Astrocyte (in vitro differentiated cells and primary cell): ENCODE measurements at places on chromosomes 5 and 9. TPM values are rescaled to one million over a fixed set of nuclear protein-coding genes. Genes with fewer than 3 reads are reported as not detected.

Gene GARIN3
- total RNA-seq = not detected in 2 replicates

Gene NUTM2F
- total RNA-seq = not detected in 2 replicates

Gene SLC6A19
- total RNA-seq = not detected in 2 replicates

Gene UBE2B
- 97.1 and 97.8 TPM in 2 replicates for total RNA-seq

Gene FAM169A
- total RNA-seq = 9.1 and 11.9 TPM in 2 replicates

Gene PCDHA9
- 0.95 and 1.1 TPM in 2 replicates for total RNA-seq

Gene HABP4
- total RNA-seq = 18.1 and 20.1 TPM in 2 replicates

Gene CTXN3
- not detected in 2 replicates for total RNA-seq

Gene NEUROG1
- not detected in 2 replicates for total RNA-seq

GRCh38 chr5:28046596-28046995 is 1008.2 kb upstream of the CDH9 start:
- DNase-seq = no peak

- DNase-seq = no peak
These were observed 11.7 kb upstream of the QRFP start for GRCh38 chr9:130908146-130908877.

GRCh38 chr5:52996979-52997378 is 7.8 kb downstream of the ITGA2 start:
- no peak for DNase-seq

DNA sequence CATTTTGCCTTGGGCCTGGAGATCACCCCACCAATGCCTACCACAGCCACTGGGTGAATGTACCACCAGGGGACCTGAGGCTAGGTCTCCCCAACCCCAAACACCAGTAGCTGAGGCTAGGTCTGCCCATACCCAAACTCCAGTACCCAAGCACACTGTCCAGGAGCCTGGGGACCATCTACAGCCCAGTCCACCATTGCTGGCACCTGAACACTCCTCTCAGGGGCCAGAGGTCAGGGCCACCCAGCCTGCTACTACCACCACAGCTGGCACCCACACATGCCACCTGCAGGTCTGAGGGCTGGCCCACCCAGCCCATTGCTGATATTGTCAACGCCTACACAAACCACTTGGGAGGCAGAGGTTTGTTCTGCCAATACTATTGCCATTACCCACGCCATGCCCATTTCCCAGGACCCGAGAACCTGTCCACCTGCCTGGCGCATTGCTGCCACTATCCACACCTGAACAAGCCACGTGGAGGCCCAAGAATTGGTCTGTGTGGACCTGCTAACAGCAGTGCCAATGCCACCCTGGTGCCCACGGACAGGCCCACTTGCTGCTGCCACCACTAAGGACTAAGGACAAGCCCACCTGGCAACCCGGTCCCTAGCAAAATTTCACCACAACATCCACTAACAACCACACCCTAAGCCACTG is 59.2 kb downstream of the ZDHHC21 start:
- DNase-seq = no peak

DNA sequence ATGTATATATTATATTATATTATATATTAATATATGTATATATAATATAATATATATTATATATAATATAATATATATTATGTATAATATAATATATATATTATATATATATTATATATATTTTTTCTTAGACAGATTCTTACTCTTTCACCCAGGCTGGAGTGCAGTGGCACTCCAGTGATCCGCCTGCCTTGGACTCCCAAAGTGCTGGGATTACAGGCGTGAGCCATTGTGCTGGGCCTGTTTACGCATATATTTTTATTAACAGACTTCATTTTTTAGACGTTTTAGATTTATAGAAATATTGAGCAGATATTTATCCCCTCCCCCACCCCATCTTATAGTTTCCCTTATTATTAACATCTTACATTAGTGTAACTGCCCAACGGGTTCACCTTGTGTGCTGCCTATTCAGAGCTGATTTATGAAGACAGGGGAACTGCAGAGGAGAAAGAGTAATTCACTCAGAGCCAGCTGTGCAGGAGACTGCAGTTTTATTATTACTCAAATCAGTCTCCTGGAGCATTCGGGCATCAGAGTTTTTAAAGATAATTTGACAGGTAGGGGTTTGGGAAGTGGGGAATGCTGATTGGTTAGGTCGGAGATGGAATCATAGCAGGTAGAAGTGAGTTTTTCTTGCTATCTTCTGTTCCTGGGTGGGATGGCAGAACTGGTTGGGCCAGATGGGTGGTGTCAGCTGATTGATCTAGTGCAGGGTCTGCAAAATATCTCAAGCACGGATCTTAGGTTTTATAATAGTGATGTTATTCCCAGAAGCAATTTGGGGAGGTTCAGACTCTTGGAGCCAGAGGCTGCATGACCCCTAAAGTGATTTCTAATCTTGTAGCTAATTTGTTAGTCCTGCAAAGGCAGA is 93.4 kb downstream of the UNC13B start:
- DNase-seq = no peak

DNA sequence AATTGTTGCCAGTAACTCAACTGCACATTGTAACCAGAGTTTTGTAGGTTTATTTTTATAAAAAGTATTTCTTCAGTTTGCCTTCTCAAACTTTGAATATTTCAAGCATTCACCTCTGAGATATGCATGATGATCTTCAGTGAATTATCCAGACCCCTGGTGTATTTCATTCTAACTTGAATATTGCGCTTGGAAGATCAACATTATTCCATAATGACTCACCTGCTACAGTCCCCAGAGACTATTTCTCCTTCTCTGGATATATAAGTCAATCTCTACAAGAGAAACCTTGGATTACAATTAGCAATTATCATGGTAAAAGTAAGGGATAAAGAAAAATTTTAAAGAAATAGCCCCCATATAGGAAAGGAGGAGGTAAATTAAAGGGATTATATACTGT is 1041.0 kb downstream of the TLE1 start:
- DNase-seq = peak; percentile 80

DNA sequence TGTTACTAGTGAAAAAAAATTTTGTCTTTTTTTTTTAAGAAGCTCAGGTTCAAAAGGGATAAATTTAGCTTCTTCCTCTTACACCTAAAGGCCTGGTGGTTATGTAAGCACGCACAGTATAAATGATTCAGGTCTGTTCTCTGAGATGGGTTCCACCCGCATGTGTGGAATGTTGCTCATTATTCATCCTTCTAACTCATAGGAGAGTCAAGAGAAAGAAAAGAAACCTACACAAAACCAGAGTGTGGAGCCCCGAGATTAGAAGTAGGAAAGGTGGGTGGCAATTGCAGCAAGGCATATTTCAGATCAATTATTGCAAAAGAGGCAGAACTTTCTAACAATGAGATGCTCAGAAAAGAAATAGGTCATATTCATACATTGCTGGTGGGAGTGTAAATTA is 13.5 kb downstream of the PLAC8L1 start:
- DNase-seq = peak; percentile 36

DNA sequence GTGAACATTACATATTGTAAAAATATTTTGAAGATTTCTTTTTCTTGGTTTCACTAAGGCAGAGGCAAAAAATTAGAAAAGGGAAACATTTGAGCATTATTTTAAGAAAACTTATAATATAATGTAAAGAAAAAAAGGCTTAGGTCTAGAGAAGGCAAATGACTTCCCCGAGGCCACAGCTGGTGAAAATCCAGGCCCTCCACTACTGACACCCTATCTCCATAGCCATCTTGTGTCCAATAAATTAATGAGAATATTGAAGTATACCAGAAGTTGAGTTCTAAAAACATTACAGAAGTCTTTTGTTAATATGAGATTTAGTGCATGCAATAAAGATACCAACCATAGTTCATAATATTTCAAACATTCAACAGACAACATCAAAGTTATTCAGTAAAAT is 459.9 kb upstream of the RORB start:
- no peak for DNase-seq

DNA sequence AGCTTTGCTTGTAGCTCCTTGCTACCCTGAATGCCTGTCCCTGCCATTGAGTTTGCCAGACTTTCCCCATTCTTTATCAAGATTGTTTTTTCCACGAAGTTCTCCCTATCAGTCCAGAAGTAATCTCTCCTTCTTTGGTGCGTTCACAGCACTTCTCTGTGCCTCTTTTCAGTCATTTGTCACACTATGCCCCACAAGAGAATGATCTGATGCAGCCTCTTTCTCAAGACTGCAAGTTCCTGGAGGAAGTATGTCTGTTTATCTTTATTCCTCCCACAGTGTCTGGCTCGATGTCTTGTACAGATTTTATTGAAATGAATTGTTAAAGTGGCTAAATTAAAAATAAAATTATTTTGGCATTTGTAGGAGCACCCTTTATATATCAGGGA is 99.3 kb downstream of the CCDC192 start:
- DNase-seq = peak; percentile 26

- DNase-seq = no peak
These were observed 528.0 kb downstream of the BNC2 start for GRCh38 chr9:16342246-16343020.

DNA sequence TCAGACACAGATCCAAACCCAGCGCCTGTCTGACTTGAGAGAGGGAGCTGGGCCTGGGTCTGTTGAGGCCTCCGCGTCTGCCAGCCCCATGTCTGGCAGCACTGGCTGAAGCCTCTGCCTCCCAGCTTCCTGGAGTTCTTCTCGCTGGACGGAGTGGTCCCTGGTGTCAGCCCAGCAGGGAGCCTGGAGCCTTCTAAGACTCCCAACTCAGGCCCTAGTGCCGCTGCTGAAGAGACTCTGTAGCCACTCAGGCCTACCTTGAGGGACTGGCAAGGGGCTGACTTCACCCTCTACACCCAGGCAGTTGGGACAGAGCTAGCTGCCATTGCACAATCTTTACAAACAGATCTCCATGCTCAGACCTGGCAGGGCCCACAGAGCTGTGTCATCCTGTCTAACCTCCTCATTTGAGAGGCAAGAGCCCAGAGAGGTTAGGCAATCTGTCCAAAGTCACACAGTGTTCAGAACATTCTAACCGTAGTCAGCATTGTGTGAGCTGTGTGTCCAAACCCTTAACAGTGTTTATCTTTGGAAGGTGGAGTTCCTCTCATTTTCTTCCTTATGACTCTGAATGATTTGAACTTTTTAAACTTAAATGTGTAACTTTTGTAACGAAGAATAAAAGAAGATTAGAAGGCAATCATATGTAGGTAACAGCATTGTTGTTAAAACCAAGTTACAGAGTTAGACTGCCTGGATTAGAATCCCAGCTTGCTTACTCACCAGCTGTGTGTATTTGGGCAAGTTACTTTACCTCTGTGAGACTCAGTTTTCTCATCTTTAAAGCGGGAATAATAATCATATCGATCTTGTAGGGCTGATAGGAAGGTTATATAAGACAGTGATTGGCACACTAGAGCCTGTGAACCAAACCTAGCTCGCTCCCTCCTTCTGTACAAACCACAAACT is 4.6 kb upstream of the DUSP1 start:
- peak; percentile 58 for DNase-seq

GRCh38 chr5:179796877-179797608 is 3.3 kb downstream of the LTC4S start:
- DNase-seq = no peak

- no peak for DNase-seq
These were observed 1.5 kb downstream of the CSF2 start for GRCh38 chr5:132074772-132075718.

GRCh38 chr5:148446611-148447010 is 62.9 kb downstream of the FBXO38 start:
- DNase-seq = no peak

DNA sequence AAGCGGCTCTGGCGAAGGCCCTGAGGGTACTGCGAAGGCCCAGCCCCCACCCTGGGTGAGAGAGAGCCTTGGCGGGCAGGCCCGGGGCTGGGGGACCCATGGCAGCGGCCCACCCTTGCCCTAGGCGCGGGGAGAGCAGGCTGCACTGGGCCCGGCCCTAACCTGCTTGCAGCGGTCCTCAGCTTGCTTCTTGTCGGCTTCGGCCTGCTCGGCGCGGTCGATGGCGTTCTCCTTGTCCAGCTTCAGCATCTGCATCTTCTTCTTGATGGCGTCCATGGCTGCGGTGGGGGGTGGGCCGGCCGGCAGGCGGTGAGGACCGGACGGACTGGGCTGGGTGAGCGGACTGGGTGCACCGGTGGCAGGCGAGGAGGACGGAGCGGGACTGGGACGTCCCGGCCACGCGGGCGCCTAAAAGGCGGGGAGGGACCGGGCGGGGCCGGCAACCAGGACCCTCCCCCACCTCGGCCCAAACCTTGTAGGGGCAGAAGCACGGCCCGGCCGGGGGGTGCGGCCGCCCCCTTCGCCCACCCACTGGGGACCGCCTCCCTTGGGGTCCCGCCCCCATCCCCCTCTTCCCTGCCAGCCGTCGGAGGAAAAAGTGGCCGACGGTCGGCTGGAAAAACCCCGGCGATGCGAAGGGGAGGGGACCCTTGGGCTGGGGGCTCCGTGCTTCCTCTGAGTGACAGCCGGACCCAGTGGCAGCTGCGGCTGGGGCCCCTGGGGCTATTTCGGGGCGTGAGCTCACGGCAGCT is at the start of gene TPM2:
Gene TPM2, minus strand, starts transcription at position 384 of the 752 bp plus-strand sequence. Its CDS starts 108 bp downstream, at position 276.
- peak; percentile 79 for DNase-seq

GRCh38 chr5:139708877-139709581 is 60.9 kb downstream of the CXXC5 start:
- peak; percentile 63 for DNase-seq

DNA sequence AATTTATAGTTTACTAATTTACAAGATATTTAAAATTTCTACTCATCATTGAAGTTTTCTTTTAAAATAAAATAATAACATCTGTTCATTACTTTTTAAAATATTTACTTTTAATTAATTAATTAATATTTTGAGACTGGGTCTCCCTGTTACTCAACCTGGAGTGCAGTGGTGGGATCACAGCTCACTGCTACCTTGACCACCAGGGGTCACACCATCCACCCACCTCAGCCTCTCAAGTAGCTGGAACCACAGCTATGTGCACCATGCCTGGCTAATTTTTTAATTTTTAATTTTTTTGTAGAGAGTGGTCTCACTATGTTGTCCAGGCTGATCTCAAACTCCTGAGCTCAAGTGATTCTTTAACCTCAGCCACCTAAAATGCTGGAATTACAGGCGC is 1013.6 kb downstream of the CDH9 start:
- DNase-seq = no peak

GRCh38 chr5:6710070-6710469 is 3.2 kb upstream of the TENT4A start:
- no peak for DNase-seq

DNA sequence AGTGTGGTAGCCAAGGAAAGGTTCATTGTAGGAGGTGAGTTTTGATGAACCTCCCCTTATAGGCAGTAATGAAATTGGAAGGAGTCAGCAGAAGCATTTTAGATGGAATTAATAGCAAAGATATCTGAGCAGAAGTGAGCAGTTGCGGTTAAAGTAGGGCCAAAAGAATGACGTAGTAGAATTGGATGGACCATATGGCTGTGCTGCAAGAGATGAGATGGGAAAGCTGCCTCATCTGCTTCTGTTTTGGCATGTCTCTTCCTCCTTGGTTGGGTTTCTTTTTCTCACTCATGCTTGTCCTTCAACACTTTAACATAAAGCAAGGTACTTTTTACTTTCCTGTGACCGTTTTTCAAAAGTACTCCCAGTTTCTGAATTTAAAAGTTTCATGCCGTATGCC is 55.8 kb downstream of the AQP7 start:
- no peak for DNase-seq
